ENCODE measurements at places on chromosomes 1 and 21. TPM values are rescaled to one million over a fixed set of nuclear protein-coding genes. Genes with fewer than 3 reads are reported as not detected.

GRCh38 chr21:26849428-26850115 is 4.4 kb upstream of the ADAMTS1 start:
- no peaks in the 10 kb centered on the region for H3K4me1 ChIP-seq
- H3K27ac ChIP-seq = no peak overlapping the region
- H3K27me3 ChIP-seq = no peaks in the 10 kb centered on the region
- no peaks in the 10 kb centered on the region for H3K36me3 ChIP-seq
- no peak overlapping the region for H3K4me3 ChIP-seq

DNA sequence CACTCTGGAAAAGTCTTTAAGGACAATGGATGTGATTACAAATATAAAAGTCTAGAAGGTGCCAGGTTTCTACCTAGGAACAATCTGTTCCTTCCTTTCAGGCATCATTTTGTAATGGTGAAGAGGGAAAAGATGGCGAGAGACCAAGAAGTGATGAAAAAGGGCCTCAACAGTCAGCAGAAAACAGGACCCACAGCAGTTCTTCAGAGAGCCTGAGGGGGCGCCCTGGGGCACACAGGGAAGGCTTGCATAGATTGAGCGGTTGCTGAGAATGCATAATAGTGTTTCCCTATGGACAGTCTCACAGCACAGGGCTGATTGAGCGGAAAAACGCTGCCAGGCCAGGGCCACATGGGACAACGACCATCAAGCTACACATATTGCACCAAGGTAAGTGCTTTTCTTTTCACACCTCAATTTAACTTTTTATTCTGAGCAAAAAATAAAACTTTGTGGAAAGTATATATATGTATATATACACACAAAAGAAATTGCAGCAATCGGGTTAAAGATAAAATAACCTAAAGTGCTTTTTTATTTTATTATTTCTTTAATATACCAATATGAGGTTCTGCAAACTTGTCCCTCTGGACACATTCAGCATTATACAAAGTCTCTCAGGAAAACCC is 3.1 kb upstream of the YRDC start:
- no peak overlapping the region for H3K4me3 ChIP-seq
- H3K36me3 ChIP-seq = peaks cover 18% of the 10 kb centered on the region
- H3K27me3 ChIP-seq = no peaks in the 10 kb centered on the region
- H3K4me1 ChIP-seq = no peaks in the 10 kb centered on the region

The ACTN2 gene
- total RNA-seq = 595 TPM

The GADD45A gene
- total RNA-seq = 25.3 TPM

DNA sequence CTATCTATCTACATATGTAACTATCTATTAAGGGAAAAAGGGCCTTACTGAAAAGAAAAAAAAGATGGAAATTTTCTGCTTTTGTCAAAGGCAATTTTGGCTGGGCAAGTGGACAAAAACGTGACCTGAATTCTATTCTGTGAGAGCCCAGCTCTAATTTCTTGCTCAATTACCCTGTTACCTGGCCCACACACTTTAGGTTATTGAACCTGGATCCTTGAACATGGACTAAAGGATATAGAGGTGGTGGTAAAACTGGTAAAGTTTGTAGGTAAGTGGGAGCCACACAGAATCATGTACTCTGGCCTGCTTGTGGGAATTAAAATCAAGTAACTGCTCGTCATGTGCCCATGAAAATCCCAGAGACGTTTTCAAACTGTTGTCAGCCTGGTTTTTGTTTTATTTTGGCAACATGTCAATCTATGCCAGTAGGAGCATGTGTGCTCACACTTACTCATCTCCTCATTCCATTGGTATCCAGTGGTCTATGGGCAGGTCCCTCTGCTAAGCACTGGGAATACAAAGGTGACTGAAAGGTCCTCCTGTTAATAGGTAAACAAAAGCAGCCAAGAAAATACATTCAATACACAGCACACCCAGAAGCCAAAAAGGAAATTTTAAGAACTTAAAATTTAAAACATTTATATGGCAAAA is 113.7 kb upstream of the WARS2 start:
- no peak overlapping the region for H3K27ac ChIP-seq
- no peaks in the 10 kb centered on the region for H3K27me3 ChIP-seq
- H3K4me1 ChIP-seq = no peaks in the 10 kb centered on the region
- H3K4me3 ChIP-seq = no peak overlapping the region

DNA sequence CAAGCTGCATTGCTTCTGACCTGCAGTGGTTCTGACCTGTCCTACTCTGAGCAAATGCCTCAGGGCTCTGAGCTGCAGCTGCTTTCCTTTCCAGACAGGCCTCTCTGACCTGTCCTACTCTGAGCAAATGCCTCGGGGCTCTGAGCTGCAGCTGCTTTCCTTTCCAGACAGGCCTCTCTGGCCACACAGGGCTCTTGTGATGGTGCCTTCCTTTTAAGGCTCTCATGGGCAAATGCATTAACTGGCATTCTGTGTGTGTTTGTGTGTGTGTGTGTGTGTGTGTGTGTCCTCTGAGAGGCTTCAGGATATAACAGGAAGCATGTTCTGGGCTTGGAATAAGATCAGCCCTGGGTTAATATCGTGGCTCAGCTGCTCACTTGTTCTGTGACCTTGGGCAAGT is 131.3 kb downstream of the NTPCR start:
- no peak overlapping the region for H3K27ac ChIP-seq
- H3K27me3 ChIP-seq = no peaks in the 10 kb centered on the region
- H3K4me3 ChIP-seq = no peak overlapping the region
- no peaks in the 10 kb centered on the region for H3K4me1 ChIP-seq
- no peak for DNase-seq

DNA sequence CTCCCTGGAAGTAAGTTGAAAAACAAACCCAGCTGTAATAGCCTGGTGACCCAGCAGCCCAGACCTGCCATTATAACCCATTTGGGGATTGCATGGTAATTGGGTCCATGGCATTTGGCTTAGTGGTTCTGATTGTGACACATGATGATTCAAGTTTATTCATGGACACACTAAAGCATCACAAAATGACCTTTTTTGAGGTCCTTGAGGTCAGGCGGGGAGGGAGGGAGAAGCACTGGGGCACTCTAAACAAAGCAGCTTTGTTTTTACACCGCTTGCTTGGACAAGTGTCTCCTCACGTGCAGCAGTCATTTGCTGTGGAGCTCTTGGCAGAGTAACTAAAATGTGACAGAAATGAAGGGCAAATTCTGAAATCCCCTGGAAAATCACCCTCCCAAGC is 241.0 kb upstream of the SGIP1 start:
- H3K27me3 ChIP-seq = no peaks in the 10 kb centered on the region
- no peak overlapping the region for H3K4me3 ChIP-seq
- no peaks in the 10 kb centered on the region for H3K4me1 ChIP-seq
- H3K36me3 ChIP-seq = no peaks in the 10 kb centered on the region
- peak overlapping the region; percentile 23 for H3K27ac ChIP-seq
- no peak for DNase-seq

The RGS1 gene
- 24.7 TPM for total RNA-seq

The KCNN3 gene
- 4.4 TPM for total RNA-seq

- peak overlapping the region; percentile 58 for H3K4me3 ChIP-seq
- H3K27me3 ChIP-seq = no peaks in the 10 kb centered on the region
- no peaks in the 10 kb centered on the region for H3K36me3 ChIP-seq
- no peaks in the 10 kb centered on the region for H3K4me1 ChIP-seq
Observed at GRCh38 chr1:81305997-81306452, 494.7 kb upstream of the ADGRL2 start.

The S100A8 gene
- total RNA-seq = 37.1 TPM

- H3K36me3 ChIP-seq = no peaks in the 10 kb centered on the region
- H3K4me1 ChIP-seq = no peaks in the 10 kb centered on the region
- H3K27me3 ChIP-seq = no peaks in the 10 kb centered on the region
- DNase-seq = no peak
- no peak overlapping the region for H3K4me3 ChIP-seq
- H3K27ac ChIP-seq = no peak overlapping the region
Observed at GRCh38 chr1:39508857-39509305, 17.4 kb downstream of the BMP8A start.

- H3K4me3 ChIP-seq = no peak overlapping the region
- no peak for DNase-seq
- H3K27me3 ChIP-seq = no peaks in the 10 kb centered on the region
- no peak overlapping the region for H3K27ac ChIP-seq
Observed at GRCh38 chr1:185267301-185267700, 49.7 kb downstream of the IVNS1ABP start.

The ADGRL4 gene
- 28.2 TPM for total RNA-seq

GRCh38 chr1:184637664-184638240 is 116.9 kb downstream of the EDEM3 start:
- no peaks in the 10 kb centered on the region for H3K36me3 ChIP-seq
- H3K27me3 ChIP-seq = no peaks in the 10 kb centered on the region
- H3K4me3 ChIP-seq = no peak overlapping the region
- no peak overlapping the region for H3K27ac ChIP-seq
- no peaks in the 10 kb centered on the region for H3K4me1 ChIP-seq
- no peak for DNase-seq

GRCh38 chr1:173869021-173869359 is 810 bp downstream of the ZBTB37 start:
- no peak for DNase-seq
- H3K27ac ChIP-seq = peak overlapping the region; percentile 98
- no peaks in the 10 kb centered on the region for H3K4me1 ChIP-seq
- H3K4me3 ChIP-seq = peak overlapping the region; percentile 67
- H3K36me3 ChIP-seq = peaks cover 31% of the 10 kb centered on the region

The RC3H1 gene
- 14.6 TPM for total RNA-seq

The AGBL4 gene
- 1.7 TPM for total RNA-seq

DNA sequence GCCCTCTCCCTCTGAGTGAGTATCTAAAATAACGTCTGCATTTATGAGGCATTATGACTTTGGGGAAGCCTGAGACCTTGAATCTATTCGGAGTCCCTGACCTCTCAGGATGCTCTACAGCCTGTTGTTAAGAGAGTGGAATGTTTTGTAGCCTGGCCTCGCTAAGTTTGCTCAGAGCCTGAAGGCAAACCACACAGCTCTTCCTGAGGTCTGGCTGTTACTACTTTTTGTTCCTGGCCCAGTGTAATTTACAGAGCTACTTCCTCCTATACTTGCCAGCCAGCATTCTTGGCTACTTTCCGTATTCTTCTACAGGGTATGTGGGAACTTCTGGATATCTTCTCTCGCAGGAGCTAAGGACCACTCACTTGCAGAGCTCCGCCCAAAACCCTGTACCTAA is 3.6 kb upstream of the ZMYM4 start:
- no peak for DNase-seq
- H3K4me3 ChIP-seq = no peak overlapping the region
- no peaks in the 10 kb centered on the region for H3K36me3 ChIP-seq
- H3K27ac ChIP-seq = no peak overlapping the region

The TCEANC2 gene
- total RNA-seq = 5.6 TPM

The CDA gene
- 6.6 TPM for total RNA-seq

GRCh38 chr1:222109836-222110235 is 367.9 kb upstream of the DUSP10 start:
- no peak overlapping the region for H3K27ac ChIP-seq
- H3K27me3 ChIP-seq = no peaks in the 10 kb centered on the region
- no peaks in the 10 kb centered on the region for H3K4me1 ChIP-seq

The AK5 gene
- total RNA-seq = 2.8 TPM

The SH3BGRL3 gene
- total RNA-seq = 66.0 TPM

DNA sequence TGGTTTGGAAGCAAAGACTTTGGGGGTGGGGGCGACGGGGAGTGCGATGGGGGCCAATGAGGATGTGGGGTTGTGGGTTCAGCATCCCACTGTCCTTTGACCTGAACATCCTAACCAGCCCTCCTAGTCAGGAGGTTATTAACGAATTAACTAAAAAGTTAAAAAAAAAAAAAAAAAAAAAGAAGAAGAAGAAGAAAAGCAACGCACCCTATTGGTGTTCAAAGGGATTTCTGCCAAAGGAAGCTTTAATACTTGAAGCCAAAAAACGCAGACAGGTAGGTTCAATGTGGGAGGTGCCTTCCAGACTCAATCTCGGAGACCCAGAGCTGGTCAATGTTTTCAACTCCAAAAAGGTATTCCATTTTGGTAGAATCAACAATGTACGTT is 2.2 kb downstream of the CLIC6 start:
- no peak for DNase-seq
- no peaks in the 10 kb centered on the region for H3K27me3 ChIP-seq
- H3K4me1 ChIP-seq = no peaks in the 10 kb centered on the region
- H3K27ac ChIP-seq = no peak overlapping the region

- H3K27me3 ChIP-seq = no peaks in the 10 kb centered on the region
- no peak for DNase-seq
- H3K27ac ChIP-seq = no peak overlapping the region
- H3K4me3 ChIP-seq = no peak overlapping the region
Observed at GRCh38 chr1:67741121-67741520, 56.1 kb downstream of the GADD45A start.

GRCh38 chr1:248851390-248851789 is 7.5 kb downstream of the ZNF692 start:
- no peaks in the 10 kb centered on the region for H3K27me3 ChIP-seq
- H3K4me3 ChIP-seq = no peak overlapping the region
- H3K36me3 ChIP-seq = peaks cover 61% of the 10 kb centered on the region

DNA sequence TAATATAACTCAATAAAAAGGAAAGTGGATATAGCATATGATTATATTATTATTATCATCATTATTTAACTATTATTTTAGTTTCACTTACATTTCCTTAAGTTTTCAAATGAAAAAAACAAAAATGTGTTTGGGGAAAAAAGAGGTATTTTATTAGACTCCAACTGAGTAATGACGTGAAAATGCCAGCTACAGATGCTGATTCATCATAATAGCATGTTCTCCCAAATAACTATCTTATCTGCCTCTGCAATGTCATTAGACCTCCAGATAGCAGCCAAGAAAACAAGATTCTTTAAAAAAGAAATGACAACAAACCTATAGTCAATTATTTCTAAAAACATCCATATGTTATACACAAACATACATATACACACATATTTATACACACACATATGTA is 1071.9 kb upstream of the TMPRSS15 start:
- H3K27ac ChIP-seq = no peak overlapping the region
- H3K27me3 ChIP-seq = no peaks in the 10 kb centered on the region
- DNase-seq = no peak

The CRNN gene
- total RNA-seq = not detected

- DNase-seq = no peak
- H3K36me3 ChIP-seq = no peaks in the 10 kb centered on the region
- peak overlapping the region; percentile 36 for H3K27ac ChIP-seq
- H3K4me3 ChIP-seq = no peak overlapping the region
Observed at GRCh38 chr1:41152622-41153044, 89.5 kb downstream of the SCMH1 start.

DNA sequence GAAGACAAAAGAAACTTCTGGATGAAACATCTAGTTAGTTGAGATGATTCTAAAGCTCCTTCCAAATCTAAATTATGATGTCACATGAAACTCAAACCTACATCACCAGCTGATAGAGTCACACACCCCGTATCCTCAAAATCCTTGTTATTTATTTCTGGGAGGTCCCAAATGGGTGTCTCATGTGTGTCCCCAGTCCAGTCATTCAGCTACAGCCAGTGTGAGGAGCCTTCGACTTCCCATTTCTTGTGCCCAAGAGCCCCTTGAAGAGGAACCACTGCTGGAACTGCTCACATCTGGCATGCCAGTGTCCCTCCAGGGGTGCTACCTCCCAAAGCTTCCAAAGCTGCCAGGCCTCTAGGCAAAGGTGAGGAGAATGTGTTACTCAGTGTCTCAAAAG is 32.5 kb upstream of the KCNA3 start:
- DNase-seq = no peak
- no peak overlapping the region for H3K27ac ChIP-seq
- no peak overlapping the region for H3K4me3 ChIP-seq
- no peaks in the 10 kb centered on the region for H3K27me3 ChIP-seq
- H3K36me3 ChIP-seq = no peaks in the 10 kb centered on the region
